ENCODE measurements at places on chromosomes 4 and X.

DNA sequence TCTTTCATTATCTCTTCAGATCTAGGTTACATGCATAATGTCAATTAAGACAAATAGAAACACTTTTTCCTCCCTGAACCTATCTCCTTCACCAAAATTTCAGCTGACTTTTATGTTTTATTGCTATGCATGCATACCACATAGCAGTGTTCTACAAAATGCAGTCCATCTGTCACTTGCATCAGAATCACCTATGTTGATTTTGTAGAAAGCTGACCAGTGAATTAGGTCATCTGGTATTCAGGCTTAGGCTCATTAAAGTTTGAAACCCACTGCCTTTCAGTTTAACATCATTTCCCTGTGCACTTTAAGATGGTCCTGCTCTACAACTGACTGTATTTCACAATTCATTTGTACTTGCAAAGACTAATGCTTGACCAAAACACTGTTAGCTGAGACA, 277.9 kb downstream of the CFAP299 start:
- no peak for DNase-seq

DNA sequence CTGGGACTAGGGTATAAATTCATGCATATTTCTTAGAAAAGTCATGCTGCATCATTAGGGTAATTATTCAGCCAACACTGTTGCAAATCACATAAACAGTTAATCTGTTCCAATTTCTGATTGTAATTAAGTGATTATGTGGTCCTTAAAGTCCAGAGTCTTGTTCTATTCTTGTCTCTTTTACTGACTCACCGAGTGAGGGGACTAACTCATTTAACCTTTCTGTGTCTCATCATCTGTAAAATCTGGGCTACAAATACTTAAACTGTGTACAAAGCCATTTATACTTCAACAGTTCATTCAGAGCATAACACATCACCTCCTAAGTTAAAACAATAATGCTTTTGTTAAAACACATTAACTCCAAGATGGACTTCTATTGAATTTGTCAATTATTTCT, 65.4 kb upstream of the KLHL13 start:
- no peak for DNase-seq

DNA sequence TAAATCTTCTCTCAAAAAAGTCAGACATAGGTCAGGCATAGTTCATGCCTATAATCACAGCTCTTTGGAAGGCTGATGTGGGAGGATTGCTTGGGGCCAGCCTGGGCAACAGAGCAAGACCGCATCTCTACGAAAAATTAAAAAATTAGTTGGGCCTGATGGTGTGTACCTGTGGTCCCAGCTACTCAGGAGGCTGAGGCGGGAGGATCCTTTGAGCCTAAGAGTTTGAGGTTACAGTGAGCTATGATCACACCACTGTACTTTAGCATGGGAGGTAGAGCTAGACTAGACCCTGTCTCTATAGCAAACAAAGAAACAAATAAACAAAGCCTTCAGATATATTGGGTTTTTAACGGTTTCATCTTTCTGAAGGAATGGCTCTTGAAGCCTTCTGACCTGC, 62.2 kb downstream of the DIPK2B start:
- no peak for DNase-seq

DNA sequence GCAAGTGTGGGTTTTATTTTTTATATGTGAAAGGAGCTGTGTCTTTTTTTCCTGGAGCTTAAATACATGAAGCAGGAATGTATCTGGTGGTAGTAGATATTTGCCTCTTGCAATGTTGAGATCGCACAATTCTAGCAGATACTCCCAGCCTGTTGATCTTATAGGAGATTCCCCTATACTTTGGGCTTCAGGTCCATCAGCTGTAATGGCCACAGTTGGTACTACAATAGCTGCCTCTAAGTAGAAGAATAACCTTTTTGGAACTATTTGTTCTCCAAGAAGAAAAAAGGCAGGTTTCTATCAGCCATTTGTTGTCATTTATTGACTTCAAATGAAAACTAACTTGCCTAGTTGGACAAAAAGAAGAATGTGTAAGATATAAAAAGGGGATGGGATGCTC, 37.7 kb downstream of the LIMCH1 start:
- DNase-seq, result no peak

DNA sequence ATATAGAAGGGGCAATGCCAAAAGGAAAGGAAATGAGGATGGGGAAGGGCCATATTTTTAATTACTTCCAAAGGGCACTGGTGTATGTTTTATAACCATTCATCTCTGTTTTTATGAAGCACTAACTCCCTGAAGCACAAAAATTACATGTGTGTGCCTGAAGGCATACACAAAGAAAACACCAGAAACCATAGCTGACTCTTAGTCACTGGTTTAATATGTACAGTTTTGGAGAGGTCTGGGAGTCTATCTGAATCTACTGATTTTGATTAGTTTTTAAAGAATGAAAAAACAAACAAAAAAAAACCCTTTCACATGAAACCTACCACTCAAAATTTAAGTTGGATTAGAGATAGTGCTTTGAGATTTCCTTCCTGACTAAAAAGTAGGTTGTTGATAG, 438.7 kb downstream of the RPA4 start:
- DNase-seq, result no peak

- DNase-seq, result no peak
These were observed 111.0 kb downstream of the EFNB1 start for GRCh38 chrX:68939868-68940267.

DNA sequence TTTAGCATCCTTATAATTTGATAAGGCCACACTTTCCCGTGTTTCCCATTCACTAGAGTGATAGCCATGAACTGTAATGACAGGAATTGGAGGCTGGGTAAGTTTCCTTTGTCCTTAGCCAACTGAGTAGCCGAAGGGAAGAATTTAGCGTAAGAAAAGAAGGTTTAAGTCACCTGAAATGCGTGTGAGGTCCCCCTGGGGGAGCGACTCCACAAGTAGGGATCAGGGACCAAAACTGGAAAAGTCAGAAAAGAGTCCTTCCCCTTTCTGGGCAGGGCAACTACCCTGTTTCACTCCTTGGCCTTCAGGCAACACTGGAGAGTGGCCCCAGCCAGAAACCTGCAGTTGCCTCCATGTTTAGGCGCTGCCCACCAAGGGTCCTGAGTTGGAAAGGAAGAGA, 81.6 kb upstream of the MED14 start:
- DNase-seq, result no peak

- no peak for DNase-seq
These were observed 301.7 kb downstream of the ADGRL3 start for GRCh38 chr4:61501812-61502211.

DNA sequence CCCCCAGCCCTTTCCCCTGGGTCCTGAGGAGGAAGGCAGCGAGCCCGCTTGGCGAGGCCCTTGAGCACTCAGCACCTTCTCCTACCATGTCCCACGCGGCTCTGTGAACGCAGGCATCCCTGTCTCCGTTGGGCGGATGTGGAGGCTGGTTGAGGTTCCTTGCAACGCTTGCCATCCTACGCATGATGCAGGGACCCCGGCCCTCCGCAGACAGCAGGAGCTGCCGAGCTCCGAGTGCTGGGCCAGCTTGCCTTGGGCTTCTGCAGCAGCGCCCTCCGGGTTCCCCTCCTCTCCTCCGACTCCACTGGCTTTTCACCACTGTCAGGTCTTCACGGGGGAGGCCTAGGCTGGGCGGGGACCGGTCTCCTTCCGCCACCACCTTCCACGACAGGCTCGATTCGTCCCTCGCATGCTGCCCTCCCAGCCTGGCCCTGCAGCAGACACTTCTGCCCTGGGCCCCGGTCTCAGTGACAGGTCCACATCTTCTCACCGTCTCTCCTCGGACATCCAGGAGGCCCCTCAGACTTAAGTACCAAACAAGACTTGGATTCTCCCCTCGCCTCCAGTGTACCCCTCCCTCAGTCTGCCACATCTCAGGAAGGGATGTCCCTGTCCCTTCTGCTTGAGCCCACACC, 67.6 kb upstream of the HGFAC start:
- DNase-seq, result no peak

DNA sequence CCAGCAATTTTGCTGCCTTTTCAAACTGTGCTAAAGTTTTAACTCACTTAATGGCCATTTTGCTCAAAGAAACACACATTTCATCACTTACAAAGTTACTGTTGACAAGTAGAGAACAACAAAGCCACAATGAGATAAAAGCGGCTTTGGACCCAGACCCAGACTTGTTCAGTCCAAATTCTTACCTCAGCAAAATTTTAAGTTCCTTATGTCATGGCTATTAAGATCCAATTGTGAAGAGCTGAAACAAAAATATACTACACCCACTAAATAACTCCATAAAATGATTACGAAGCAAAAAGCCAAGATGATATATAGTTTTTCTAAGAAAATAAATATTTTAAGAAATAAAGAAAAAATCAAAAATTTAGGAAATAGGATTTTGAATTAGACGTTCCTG, 137.0 kb upstream of the INPP4B start:
- no peak for DNase-seq
